ENCODE measurements at places on chromosomes 6 and 20.
A peak's percentile ranks its signal among the peaks of the same experiment; 100 is the strongest.

- DNase-seq: peak; percentile 62
These were observed 74.7 kb downstream of the PTCHD4 start for GRCh38 chr6:48036316-48036715.

GRCh38 chr20:23396950-23397627, 24.2 kb downstream of the NAPB start:
- DNase-seq: no peak

DNA sequence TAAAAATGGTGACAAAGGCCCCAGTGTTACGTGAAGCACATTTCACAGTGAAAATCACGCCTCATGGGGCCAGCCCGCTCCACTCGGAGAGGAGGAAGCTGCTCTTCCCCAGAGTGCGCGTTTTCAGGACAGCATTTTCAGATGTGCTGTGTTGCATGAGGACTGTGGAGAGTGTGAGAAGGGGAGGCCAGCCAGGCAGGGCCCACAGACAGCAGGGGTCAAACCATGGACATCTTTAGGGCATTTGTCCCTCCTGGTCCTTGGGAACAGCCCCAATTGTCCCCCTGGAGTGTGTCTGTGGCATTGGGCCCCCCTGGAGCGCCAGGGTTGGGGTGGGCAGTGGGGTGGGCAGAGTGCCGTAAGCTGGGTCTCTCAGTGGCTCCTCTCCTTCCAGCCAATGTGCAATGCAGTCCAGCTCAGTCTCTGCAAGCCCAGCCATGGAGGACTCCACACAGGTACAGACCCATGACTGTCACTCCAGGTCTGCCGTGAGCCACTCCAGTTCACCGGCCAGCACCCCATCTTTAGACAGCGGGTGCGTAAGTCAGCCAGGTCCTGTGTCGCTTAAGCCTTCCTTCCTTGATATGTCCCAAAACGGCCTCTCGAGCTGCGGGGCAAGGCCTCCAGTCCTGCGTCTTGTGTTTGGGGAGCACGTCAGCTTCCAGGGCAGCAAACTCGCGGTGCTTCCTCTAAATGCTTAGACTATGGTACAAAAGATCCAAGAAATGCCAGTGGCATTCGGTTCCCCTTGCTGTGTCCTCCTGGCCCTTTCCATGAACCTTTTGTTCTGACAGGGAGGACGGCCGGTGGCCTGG, 159.3 kb upstream of the AFDN start:
- DNase-seq: no peak

DNA sequence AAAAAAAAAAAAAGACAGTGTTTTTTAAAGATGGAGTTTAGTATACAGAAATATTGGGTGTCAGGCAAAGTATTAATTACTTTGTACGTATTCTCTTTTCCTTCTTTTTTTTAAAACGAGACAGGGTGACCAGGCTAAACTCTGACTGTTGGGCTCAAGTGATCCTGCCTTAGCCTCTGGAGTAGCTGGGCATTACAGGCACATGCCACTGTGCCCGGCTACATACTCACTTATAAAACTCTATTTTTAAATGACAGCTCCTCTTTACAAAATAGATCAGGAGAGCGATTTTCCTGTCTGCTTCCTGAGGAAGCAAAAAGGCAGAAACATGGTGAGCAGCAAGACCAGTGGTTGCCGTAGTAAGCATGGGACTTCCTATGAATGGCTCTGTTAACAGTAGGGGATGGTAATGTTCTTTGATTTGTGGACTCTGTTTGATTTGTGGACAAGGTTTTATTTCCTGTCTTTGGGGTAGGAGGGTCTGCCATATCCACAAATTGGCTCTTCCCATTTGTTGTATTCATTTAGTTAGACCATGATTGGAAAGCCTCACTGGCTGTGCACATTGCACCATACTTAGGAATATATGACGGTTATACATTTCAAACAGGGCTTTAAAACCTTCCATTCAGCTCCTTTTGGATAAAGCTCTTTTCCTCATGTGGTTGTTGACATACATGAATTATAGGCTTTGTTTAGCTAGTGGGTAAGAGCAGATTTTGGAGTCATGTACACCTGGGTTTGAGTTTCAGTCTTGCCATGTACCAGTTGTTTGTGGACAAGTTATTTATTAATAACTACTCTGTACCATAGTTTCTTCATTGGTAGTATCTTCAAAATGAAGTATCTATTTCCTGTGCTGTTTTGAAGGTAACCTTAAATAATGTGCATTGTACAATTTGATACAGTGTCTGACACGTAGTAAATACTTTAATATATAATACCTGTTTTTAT, 45.1 kb downstream of the PTPRA start:
- DNase-seq: no peak

DNA sequence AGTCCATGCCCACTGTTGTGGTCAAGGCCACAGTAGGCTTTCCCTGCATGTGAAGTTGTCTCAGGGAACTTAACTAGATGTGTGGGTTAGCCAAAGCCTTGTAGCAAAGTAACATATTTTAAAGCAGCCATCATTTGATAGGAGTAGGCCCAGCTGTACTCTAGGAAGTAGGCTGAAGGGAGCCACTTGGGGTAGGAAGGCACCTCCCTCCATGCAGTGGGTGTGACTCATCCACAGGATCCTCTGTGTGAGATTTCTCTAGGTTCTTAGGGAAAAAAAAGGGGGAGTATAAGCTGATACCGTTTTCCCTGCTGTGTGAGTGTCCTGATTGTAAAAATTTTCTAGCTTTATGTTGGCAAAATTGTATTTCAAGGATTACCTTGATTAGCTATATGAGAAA, 44.7 kb downstream of the VAPB start:
- peak; percentile 13 for DNase-seq

- no peak for DNase-seq
These were observed 1061.6 kb downstream of the HACE1 start for GRCh38 chr6:103798166-103798565.

DNA sequence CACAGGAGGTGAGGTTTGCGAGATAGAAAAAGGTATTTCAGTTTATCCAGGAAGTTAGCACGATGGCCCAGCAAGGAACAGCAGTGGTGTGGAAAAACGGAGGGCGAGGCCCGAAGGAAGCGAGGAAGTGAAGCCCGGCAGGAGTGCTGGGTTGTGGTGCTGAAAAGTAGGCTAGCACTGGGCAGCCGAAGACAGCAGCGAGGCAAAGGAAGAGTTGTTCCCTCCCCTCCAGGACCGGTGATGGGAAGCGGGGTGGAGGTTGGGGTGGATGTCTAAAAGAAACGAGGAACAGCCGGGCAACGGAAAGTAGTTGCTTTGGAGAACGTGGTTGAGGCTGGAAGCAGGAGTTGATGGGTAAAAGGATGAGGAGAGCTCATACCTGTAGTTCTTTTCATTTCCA, 1.4 kb downstream of the METTL24 start:
- DNase-seq: no peak

All from astrocyte of the cerebellum (primary cell).